CD8-positive, alpha-beta memory T cell (primary cell): ENCODE measurements at places on chromosomes 11 and 22. TPM values are rescaled to one million over a fixed set of nuclear protein-coding genes. Genes with fewer than 3 reads are reported as not detected.
A peak's percentile ranks its signal among the peaks of the same experiment; 100 is the strongest.

Gene NAALAD2
- not detected for total RNA-seq

Gene CRYBB1
- total RNA-seq = not detected

Gene APOL3
- total RNA-seq = 48.3 TPM

Gene TP53AIP1
- not detected for total RNA-seq

Gene ADM2
- total RNA-seq = 3.5 TPM

Gene HPX
- 0.27 TPM for total RNA-seq

GRCh38 chr11:762421-763072, 14.7 kb downstream of the GATD1 start:
- H3K27ac ChIP-seq = no peak overlapping the region
- no peaks in the 10 kb centered on the region for H3K27me3 ChIP-seq
- DNase-seq = no peak
- peaks cover 34% of the 10 kb centered on the region for H3K36me3 ChIP-seq
- no peak overlapping the region for H3K4me3 ChIP-seq

DNA sequence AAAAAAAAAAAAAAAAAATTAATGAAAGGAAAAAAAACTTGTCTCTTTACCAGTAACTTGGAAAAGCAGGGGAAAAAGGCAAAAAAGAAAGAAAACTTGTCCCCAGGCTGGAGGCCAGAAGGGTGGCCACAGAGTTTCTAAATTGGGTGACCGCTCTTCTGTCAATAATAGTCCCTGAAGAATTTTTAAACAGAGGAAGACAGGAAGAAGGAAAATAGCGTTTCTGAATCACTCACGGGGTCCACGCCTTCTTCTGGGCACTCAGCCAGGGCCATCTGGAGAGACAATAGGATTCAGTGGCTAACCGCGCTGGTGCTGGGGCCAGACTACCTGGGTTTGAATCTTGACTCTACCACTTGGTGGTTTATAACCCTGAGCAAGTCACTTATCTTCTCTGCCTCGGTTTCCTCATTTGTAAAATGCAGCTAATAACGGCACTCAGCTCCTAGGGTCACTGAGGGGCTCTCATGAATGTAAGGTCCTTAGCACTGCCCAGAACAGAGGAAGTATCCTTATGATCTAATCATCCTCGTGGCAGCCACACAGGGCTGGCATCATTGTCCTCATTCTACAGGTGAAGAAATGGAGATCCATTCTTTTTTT, 7.0 kb downstream of the C11orf86 start:
- H3K4me3 ChIP-seq = no peak overlapping the region
- DNase-seq = no peak
- peak overlapping the region; percentile 31 for H3K27ac ChIP-seq
- no peaks in the 10 kb centered on the region for H3K36me3 ChIP-seq
- no peaks in the 10 kb centered on the region for H3K4me1 ChIP-seq
- H3K27me3 ChIP-seq = no peaks in the 10 kb centered on the region

GRCh38 chr11:33928564-33928963, 36.7 kb upstream of the LMO2 start:
- H3K27me3 ChIP-seq = no peaks in the 10 kb centered on the region
- DNase-seq = no peak
- H3K4me3 ChIP-seq = no peak overlapping the region
- no peak overlapping the region for H3K27ac ChIP-seq
- H3K4me1 ChIP-seq = peaks cover 4% of the 10 kb centered on the region
- H3K36me3 ChIP-seq = no peaks in the 10 kb centered on the region

DNA sequence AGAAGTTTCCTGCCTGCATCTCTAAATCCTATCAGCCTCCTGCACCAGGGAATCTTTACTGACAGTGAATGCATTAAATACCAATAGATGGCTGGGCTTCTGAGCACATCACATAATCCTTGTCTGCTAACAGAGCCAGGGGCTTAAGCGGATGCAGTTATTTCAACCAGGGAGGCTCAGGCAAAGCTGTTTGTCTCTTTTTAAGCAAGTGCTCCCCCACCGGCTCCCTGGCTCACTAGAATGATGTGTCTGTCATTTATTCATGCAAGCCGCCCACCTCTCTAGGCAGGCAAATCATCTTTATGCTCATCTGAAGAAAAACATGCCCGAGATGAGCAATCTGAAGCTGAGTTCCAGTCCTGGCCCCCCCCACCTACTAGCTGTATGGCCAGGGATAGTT, 182.3 kb downstream of the TENM4 start:
- no peak overlapping the region for H3K27ac ChIP-seq
- DNase-seq = no peak
- no peaks in the 10 kb centered on the region for H3K27me3 ChIP-seq
- no peaks in the 10 kb centered on the region for H3K36me3 ChIP-seq

- H3K4me3 ChIP-seq = no peak overlapping the region
- H3K27ac ChIP-seq = no peak overlapping the region
- DNase-seq = no peak
- no peaks in the 10 kb centered on the region for H3K36me3 ChIP-seq
- no peaks in the 10 kb centered on the region for H3K4me1 ChIP-seq
- H3K27me3 ChIP-seq = no peaks in the 10 kb centered on the region
Measured at GRCh38 chr11:8732748-8733241, 50.2 kb downstream of the RPL27A start.

- peaks cover 47% of the 10 kb centered on the region for H3K36me3 ChIP-seq
- DNase-seq = peak; percentile 88
- H3K27ac ChIP-seq = peak within 1 kb of the TSS; percentile 84
- peaks cover 30% of the 10 kb centered on the region for H3K4me1 ChIP-seq
- H3K27me3 ChIP-seq = no peaks in the 10 kb centered on the region
Measured at GRCh38 chr11:62791501-62792201, at the start of gene TMEM223. Gene TMEM223, minus strand, starts transcription at chr11:62792006. Its CDS starts 12 bp downstream, at chr11:62791994.

DNA sequence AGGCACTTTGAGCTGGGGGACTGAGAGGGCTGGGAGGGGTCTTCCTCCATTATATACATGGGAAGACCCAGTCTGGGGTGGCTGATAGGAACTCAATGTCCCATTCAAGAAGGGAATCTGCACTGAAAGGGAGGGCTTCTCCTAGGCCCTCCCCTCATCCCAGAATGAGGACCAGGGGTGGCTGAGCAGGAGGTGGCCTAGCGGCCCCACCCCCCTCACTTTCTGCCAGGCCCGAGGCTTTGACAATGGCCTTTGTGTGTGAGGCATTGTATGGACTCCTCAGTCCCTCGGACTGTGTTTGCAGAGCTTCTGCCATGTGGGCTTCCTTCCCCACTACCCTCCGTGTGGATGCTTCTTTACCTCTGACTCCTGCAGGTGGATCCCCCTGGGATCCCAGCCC, 65.7 kb downstream of the NECTIN1 start:
- H3K36me3 ChIP-seq = no peaks in the 10 kb centered on the region
- no peaks in the 10 kb centered on the region for H3K27me3 ChIP-seq
- H3K27ac ChIP-seq = no peak overlapping the region
- no peak overlapping the region for H3K4me3 ChIP-seq
- H3K4me1 ChIP-seq = no peaks in the 10 kb centered on the region

GRCh38 chr11:121367001-121367843, 74.7 kb downstream of the SC5D start:
- H3K36me3 ChIP-seq = no peaks in the 10 kb centered on the region
- peak; percentile 45 for DNase-seq
- H3K4me1 ChIP-seq = peaks cover 22% of the 10 kb centered on the region
- H3K27me3 ChIP-seq = no peaks in the 10 kb centered on the region

- no peak for DNase-seq
- H3K4me1 ChIP-seq = peaks cover 8% of the 10 kb centered on the region
- no peak overlapping the region for H3K27ac ChIP-seq
- no peak overlapping the region for H3K4me3 ChIP-seq
Measured at GRCh38 chr22:42978453-42979103, 36.4 kb downstream of the PACSIN2 start.

- no peak overlapping the region for H3K27ac ChIP-seq
- no peaks in the 10 kb centered on the region for H3K27me3 ChIP-seq
- DNase-seq = no peak
- peaks cover 6% of the 10 kb centered on the region for H3K4me1 ChIP-seq
Measured at GRCh38 chr11:16749666-16750065, 11.2 kb downstream of the C11orf58 start.

DNA sequence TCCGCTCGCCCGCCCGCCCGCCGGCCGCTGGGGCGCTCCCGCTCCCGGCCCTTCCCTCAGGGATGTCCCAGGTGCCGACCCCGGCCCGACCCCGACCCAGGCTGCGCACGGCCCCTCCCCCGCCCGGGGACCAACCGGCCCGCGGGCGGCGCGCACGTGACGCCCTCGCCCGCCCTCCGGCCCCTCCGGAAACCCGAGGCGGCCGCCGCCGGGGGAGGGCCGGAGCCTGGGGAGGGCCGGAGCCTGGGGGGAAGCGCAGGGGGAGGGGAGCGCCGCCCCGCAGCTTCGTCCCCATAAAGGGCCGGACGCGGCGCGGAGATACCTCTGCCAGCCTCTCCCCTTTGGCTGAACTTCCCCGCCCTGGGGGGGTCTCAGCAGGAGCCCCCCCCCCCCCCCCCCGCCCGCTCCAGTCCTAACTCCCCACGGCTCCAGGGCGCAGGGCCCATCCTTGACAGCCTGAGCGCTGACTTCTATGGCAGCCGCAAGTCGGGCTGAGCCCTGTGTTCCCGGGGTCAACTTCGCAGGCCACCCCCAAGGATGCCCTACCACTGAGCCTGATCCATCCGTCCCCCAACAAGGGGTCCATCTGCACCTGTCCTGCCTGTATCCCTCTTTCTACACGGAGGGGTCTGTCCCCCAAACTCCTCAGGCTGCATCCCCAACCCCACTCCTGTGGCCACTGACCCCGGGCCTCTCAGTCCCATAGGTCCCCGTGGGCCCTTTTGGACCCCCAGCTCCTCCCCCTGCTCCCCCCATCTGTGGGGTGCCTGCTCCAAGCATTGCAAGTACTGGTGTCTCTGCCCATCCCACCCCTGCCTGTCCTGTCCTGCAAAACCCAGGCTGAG, at the start of gene MAPK12:
TSS of gene MAPK12 (minus strand) at position 69 of the 845 bp plus-strand sequence. CDS start 174 bp downstream, outside the sequence.
- peaks cover 13% of the 10 kb centered on the region for H3K27me3 ChIP-seq
- no peak within 1 kb of the TSS for H3K4me3 ChIP-seq
- H3K4me1 ChIP-seq = no peaks in the 10 kb centered on the region
- peak within 1 kb of the TSS; percentile 16 for H3K27ac ChIP-seq
- DNase-seq = no peak

GRCh38 chr11:24932110-24933000, 435.5 kb downstream of the LUZP2 start:
- H3K4me3 ChIP-seq = no peak overlapping the region
- H3K4me1 ChIP-seq = no peaks in the 10 kb centered on the region
- no peaks in the 10 kb centered on the region for H3K27me3 ChIP-seq
- H3K27ac ChIP-seq = no peak overlapping the region
- no peak for DNase-seq

- H3K4me3 ChIP-seq = no peak overlapping the region
- no peak overlapping the region for H3K27ac ChIP-seq
- H3K27me3 ChIP-seq = no peaks in the 10 kb centered on the region
- H3K36me3 ChIP-seq = no peaks in the 10 kb centered on the region
- no peak for DNase-seq
Measured at GRCh38 chr11:35855671-35856070, 88.2 kb upstream of the LDLRAD3 start.

GRCh38 chr11:66970371-66970806, 4.7 kb upstream of the C11orf86 start:
- H3K27ac ChIP-seq = no peak overlapping the region
- DNase-seq = no peak
- no peaks in the 10 kb centered on the region for H3K4me1 ChIP-seq

DNA sequence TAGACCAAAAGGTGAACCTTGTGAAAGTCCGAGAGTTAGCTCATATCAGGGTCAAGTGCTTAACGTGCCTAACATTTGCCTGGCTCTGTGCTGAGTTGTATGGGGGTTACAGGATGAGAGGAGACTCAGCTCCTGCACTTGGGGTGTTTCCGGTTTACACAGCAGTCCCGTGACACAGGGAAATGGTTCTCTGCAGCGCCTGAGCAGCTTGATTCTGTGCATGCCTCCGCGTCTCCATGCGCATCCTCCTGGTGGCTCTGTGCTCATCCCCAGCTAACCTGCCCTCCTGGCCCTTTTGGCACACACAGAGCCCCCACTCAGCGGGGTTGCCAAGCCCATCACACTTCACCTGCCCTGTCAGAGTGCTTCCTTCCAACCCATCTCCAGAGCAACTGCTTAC, 238.3 kb upstream of the TBCEL start:
- no peaks in the 10 kb centered on the region for H3K4me1 ChIP-seq
- no peak for DNase-seq
- no peak overlapping the region for H3K27ac ChIP-seq
- no peaks in the 10 kb centered on the region for H3K27me3 ChIP-seq
- no peak overlapping the region for H3K4me3 ChIP-seq

GRCh38 chr22:17343766-17344165, 25.5 kb upstream of the CECR2 start:
- no peak for DNase-seq
- H3K4me1 ChIP-seq = no peaks in the 10 kb centered on the region
- H3K4me3 ChIP-seq = no peak overlapping the region
- H3K27ac ChIP-seq = no peak overlapping the region
- H3K36me3 ChIP-seq = no peaks in the 10 kb centered on the region

- no peaks in the 10 kb centered on the region for H3K27me3 ChIP-seq
- H3K36me3 ChIP-seq = no peaks in the 10 kb centered on the region
- DNase-seq = peak; percentile 38
- peaks cover 3% of the 10 kb centered on the region for H3K4me1 ChIP-seq
- no peak overlapping the region for H3K27ac ChIP-seq
Measured at GRCh38 chr11:2156416-2157182, 4.4 kb downstream of the INS start.

- peaks cover 85% of the 10 kb centered on the region for H3K4me1 ChIP-seq
- H3K27me3 ChIP-seq = no peaks in the 10 kb centered on the region
- no peak overlapping the region for H3K4me3 ChIP-seq
- H3K27ac ChIP-seq = no peak overlapping the region
- no peak for DNase-seq
Measured at GRCh38 chr11:68501813-68502212, 41.3 kb downstream of the PPP6R3 start.

GRCh38 chr22:27474711-27475547, 326.6 kb downstream of the MN1 start:
- H3K27ac ChIP-seq = no peak overlapping the region
- H3K36me3 ChIP-seq = no peaks in the 10 kb centered on the region
- no peaks in the 10 kb centered on the region for H3K4me1 ChIP-seq
- no peaks in the 10 kb centered on the region for H3K27me3 ChIP-seq
- H3K4me3 ChIP-seq = no peak overlapping the region
